ENCODE measurements at places on chromosomes 11 and 22.

GRCh38 chr11:71329786-71330185, 77.4 kb upstream of the SHANK2 start:
- DNase-seq, result no peak

GRCh38 chr11:129375751-129376657, at the start of gene BARX2:
BARX2 (plus strand) TSS chr11:129375848; CDS start chr11:129376036, 188 bp downstream.
- no peak for DNase-seq

- no peak for DNase-seq
Measured at GRCh38 chr11:99268886-99269285, 248.1 kb downstream of the CNTN5 start.

GRCh38 chr11:45997599-45997998, 75.1 kb downstream of the LARGE2 start:
- no peak for DNase-seq

- no peak for DNase-seq
Measured at GRCh38 chr11:94424662-94425061, 23.4 kb upstream of the GPR83 start.
